ENCODE measurements at places on chromosomes 6 and 20.

GRCh38 chr6:137024237-137024990 lies 20.4 kb downstream of the IL20RA start:
- DNase-seq = no peak

GRCh38 chr6:130382872-130383490 lies 17.2 kb downstream of the TMEM200A start:
- no peak for DNase-seq

DNA sequence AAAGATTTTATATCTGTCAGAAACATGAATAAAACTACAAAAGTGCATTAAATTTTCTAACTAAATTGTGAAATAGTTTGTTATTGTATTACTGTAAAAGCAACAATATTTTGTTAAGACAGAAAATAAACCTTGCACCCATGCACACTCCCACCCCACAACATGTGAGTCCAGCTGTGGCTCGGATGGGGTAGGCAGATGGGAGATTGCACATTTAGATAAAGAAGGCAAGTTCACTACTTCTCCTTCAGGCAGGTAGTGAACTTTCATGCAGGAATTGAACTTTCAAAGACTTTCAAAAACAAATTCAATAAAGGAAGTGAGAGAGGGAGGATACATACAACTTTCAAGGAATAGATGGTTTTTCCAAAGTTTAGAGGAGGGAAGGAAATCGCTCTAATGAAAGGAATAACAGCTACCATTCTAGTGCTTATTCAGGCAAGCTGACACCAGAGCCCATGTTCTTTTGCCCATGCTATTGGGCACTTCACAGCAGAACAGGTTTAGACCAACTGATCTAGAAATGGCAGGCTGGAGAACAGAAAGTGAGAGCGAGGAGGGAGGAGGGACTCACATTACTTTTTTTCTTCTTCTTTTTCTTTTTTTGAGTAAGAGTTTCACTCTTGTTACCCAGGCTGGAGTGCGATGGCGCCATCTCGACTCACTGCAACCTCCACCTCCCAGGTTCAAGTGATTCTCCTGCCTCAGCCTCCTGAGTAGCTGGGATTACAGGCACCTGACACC lies 28.5 kb downstream of the SF3B5 start:
- no peak for DNase-seq

DNA sequence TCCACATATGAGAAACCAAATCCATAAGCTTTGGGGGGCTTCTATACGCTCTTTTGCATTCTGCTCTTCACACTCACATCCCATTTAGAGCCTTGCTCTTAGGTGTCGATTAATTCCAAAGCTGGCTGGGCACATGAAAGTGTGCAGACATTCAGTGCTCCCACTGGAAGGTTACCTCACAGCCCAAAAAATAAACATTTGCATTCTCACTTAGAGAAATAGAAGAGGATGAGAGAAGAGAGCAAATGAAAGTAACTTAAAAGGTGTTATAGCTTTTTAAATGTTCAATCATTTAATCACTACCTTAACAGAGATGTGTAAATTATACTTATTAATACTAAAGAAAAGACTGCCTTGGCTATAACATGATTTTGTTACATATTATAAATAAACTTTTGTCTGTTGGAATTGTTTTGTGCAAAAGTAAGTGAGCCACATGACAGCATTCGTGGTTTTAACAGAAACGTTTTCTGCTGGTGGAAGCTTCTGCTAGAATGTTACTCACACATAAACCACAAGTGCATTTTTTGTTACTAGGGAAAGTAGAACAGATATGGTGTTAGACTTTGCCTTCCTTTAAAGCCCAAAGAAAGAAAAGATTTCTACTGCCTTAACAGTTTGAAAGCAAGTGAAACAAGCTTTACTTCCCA lies 116.7 kb downstream of the SIM1 start:
- DNase-seq = no peak

DNA sequence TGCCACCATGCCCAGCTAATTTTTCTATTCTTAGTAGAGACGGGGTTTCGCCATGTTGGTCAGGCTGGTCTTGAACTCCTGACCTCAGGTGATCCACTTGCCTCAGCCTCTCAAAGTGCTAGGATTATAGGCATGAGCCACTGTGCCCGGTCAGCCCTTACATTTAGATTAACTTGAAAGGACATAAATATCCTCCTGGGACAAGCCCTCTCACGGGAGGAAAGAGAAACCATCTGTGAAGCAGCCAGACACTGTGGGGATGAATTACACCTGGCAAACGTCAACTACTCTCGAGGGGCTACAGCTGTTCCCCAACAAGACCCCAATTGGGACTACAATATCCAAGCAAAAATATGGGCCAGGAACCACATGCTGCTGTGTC lies 32.7 kb upstream of the SAMHD1 start:
- DNase-seq = no peak

GRCh38 chr20:34350095-34350494 lies 13.0 kb upstream of the ITCH start:
- DNase-seq = no peak

DNA sequence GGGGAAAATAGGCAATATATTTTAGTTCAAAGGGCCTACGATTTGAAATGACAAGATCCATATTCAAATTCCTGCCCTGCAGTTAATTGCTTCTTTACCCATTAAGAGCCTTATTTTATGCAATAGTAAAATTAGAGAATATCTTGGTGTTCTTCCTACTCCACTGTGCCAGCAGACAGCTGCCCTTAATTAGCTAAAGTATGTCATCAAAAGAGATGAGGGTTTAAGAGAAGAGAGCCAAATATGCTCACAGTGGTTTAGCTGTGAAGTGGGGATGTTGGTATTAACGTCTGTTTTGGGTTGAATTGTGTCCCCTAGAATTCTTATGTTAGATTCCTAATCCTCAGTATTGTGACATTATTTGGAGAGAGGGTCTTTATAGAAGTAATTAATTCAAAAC lies 148.1 kb downstream of the MOXD1 start:
- no peak for DNase-seq

DNA sequence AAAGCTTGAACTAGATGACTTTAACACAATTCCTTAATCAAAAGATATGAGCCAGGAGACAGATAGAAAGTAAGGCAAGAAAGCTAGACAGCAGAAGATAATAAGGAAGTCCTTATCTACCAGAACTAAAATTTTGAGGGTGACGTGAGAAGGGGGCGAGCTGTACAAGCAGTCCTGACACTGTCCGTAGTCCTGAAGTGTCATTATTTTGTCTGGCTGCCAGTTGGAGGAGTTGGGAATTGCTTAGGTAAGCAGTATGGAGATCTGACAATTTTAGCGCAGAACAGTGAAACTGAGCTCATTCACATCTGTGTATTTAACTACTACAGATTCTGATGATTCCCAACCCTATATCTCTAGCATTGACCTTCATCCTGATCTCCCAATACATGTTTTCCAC lies 25.8 kb upstream of the CEP85L start:
- no peak for DNase-seq

GRCh38 chr6:26230351-26230750 lies 134.6 kb upstream of the BTN3A2 start:
- no peak for DNase-seq

DNA sequence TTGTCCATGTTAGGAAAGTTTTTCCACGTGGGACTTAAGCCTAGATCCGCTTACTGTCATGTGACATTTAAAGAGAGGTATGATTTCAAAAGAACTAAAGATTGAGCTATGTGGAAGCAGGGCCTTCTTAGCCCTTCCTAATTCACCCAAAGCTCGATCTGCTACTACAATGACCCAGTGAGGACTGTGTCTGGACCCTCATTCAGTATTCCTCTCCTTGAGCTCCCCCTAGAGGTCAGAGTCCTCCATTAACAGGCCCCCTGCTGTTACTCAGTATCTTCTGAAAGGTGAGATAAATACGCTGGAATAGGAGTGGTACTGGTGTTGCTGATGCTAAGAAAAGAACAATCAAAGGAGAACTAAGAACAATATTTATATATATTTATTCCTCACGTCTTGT lies 414.0 kb downstream of the GJA1 start:
- peak; percentile 84 for DNase-seq

DNA sequence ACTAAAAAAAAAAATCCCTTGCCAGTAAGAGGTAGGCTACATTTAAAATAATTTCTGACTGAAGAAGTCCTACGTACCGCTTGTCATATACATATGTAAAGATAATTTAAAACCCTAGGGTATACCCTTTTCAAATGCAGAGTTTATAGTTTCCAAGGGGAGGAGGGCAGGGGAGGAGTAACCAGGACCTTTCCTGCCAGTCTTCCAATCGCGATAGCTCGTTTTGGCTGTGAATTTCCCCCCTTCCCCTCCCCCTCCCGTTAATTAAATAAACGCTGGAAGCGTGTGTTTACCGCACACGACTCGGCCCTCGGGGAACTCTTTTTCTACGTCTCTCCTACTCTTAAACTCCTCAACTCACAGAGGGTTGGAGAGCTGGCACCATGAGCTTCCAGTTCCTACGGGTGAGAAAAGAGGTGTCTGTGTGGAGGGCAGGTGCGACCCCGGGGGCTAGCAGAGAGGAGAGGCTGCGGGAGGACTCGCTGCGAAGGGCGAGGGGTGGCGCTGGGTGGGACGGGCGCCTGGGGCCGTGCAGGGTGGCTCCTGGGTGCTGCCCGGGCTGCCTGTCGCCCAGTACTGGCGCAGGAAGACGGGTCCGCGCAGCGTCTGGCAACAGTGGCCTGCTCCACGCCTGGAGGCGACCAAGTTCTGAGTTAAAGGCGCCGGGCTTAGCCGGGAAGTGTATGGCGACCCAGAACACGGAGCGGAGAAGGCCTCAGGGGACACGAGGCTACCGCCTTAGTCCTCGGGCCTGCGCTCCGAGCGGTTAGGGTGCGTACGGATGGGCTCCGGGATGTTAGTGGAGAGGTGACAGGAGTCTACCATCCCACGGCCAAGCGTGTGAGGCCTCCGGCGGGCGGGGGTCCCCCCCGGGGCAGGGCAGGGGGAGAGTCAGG lies 4.1 kb upstream of the TFAP2C start:
- DNase-seq = no peak

DNA sequence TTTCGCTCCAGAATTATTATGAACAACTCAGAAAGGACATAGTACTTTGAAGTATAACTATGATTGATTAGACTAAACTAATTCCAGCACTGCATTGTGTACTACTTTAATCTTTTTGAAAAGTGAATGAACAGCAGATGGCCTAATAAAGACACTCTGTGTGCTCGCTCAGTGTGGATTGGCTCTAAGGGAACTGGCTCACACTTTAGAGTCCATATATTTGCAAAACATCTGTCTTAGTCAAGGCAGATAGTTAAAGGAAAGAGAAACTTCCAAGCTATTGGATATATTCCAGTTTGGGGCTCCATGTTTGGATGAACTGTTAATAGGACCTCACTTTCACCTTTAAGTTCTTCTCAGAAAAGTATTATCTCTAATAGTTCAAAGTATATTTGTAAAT lies 218.9 kb downstream of the EYA4 start:
- no peak for DNase-seq

DNA sequence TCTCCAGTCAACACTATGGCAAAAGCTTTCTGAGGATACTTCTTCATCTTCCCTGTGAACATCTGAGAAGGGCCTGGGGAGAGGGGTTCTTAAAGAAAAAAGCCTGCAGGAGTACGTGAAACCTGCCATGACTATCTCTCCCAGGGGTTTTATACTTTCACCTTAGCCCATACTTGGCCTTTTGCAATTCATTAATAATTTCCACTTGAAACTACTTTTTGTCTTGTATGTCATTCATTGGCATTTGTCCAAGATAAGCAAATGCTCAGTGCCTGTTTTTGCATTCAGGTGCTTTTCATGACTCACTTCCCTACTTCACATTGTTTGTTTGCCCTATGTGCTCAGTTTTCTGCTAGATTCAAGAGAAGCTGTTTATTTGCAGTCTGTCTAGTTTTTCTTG lies 580.3 kb upstream of the GJE1 start:
- DNase-seq = no peak

Data from cerebellar cortex (tissue), 1 donor.